ENCODE measurements at places on chromosomes 13 and 19.

DNA sequence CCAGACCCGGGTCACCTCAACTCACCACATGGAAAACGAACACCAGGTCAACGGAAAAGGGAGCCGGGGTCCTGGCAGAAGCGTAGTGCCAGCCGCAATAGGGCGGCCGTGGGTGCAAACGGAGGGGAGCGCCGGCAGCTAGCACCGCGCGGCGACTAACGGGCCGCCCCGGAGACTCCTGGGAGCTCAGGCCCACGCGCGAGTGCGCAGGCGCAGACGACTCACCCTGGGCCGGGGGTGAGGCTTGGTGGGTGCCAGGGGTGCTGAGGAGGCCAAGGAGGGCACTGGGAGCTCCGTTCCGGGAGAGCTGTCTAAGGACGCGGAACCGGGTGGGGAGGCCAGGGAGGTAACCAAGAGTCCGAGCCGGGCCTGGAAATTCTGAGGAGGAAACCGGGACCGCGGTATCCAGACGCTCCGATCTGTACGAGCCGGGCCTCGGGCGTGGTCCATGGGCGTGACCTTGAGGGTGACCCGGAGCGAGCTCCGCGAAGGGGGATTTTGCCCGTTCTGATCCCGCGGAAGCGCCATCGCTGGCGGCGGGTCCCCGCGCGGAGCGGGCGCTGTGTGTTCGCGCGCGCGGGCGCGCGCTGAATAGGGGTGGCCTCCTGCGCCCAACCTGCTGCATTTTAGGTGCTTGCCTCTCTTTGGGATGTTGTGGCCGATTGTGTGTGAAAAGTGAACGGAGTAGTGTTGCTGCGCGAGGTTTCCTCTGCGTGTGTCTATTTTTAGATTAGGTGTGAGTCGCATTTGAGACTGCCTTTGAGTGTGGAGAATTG is at the start of gene ZNF382:
Gene ZNF382, plus strand, starts transcription at position 213 of the 776 bp plus-strand sequence. CDS start 4,602 bp downstream, outside the sequence.
- DNase-seq = peak; percentile 86

DNA sequence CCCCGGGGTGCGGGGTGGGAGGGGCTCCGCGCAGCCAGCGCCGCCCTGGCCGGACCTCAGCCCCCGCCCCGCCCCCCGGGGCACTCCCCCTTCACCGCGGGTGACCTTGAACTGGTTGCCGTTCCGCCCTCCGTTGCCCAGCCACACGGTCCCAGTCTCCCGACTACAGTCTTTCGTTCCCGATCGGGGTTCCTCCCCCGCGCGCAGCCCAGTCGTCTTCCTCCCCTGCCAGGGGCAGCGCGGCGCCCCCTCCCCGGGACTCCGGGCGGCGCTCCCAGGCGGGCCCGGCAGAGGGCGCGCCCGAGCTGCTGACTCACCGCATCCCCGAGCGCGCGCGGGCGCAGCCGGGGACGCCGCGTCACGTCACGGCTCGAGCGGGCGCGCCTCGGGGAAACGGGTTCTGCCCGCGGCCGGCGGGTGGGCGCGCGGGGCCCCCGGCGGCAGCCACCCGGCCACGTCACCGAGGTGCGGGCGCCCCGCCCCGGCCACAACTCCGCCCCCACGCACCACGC is 459 bp downstream of the MIDN start:
- DNase-seq = peak; percentile 91

GRCh38 chr13:27296496-27296895 is 25.9 kb downstream of the RASL11A start:
- no peak for DNase-seq

DNA sequence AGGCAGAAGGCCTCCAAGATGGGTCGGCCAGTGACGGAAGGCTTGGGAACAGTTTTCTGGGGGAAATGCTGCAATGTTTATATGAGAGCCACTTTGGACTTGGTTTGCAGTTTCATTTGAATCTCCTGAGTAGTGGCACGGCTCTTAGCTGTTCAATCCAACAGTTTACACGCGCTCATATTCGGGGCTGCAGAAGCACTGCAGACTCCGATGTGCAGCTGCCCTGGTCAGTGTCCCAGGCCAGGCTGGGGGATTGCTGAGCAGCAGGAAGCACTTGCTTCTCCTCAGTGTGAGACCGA is 31.7 kb downstream of the CEBPG start:
- DNase-seq = no peak

GRCh38 chr13:99463646-99464397 is 37.5 kb upstream of the TM9SF2 start:
- DNase-seq = no peak

DNA sequence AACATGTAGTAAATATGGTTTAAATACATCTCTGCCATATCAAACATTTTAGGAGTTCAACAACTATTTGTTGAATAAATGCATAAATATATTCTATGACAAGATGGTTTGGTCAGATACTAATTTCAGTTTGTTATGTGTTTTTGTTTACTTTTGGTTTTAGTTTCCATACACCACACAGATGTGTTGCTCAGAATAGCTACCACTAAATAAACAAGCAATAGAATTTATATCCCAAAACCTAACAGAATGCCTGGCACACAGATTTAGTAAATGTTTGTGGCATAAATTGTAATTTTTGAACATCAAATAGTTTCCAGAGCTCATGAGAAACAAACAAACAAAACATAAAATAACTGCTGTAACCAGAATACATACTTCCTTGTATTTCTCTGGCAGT is 126.8 kb upstream of the ATXN8OS start:
- DNase-seq = no peak

DNA sequence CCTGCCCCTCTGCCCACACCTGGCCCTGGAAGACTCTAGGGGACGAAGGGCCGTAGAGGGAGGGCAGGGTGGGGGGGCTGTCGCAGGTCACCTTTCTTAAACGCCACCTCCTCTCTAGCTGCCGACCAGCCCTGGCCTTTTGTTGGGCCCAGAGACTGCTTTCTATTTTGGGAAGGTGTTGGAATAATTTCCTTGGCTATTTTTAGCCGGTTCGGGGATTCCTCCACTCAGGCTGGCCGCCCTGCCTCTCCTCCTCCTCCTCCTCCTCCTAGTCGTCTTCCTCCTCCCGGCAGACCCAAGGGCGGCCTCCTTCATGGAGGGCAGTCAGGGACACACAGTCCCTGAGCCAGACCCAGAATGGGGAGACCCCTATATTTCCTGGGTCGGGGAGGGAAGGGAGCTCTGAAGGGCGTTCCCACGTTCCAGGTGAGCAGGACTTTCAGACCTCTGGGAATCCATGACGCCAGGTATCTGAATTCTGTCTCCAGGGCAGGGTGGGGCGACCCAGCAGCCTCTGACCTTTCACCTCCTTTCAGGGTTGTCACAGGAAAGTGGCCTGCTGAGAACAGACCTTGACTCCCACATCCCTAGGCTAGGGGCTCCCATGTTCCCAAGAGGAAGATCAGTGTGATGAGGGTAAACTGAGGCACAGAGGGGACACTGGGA is 19.9 kb downstream of the GADD45B start:
- no peak for DNase-seq

DNA sequence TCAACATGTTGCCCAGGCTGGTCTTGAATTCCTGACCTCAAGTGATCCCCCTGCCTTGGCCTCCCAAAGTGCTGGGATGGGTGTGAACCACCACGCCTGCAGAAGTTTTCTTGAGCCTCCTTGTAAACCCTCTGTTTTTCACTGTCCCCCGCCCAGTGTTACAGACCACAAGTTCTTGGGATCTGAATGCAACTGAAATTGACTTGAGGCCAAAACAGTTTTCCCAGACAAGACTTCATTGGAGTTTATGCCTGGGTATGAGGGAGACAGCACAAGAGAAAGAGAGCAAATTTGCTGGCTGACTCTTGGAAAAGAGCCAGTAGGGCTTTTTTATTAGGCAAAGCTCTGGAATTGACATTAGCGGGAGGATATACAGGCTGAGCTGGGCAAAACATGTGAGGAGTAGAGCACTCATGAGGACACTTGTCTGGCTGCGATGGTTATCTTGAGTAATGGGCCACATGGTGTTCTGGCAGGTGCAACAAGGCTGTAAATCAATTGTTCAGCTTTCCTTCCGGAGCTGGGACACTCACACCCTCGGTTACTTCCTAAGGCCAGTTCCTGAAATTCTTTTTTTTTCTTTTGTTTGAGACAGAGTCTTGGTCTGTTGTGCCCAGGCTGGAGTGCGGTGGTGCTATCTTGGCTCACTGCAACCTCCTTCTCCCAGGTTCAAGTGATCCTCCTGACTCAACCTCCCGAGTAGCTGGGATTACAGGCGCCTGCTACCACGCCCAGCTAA is 12.7 kb upstream of the HNRNPL start:
- DNase-seq = peak; percentile 82

- DNase-seq = no peak
These were observed 272.5 kb downstream of the DCLK1 start for GRCh38 chr13:35858665-35859064.

GRCh38 chr19:14654786-14655560 is 19.7 kb downstream of the ADGRE3 start:
- DNase-seq = no peak

DNA sequence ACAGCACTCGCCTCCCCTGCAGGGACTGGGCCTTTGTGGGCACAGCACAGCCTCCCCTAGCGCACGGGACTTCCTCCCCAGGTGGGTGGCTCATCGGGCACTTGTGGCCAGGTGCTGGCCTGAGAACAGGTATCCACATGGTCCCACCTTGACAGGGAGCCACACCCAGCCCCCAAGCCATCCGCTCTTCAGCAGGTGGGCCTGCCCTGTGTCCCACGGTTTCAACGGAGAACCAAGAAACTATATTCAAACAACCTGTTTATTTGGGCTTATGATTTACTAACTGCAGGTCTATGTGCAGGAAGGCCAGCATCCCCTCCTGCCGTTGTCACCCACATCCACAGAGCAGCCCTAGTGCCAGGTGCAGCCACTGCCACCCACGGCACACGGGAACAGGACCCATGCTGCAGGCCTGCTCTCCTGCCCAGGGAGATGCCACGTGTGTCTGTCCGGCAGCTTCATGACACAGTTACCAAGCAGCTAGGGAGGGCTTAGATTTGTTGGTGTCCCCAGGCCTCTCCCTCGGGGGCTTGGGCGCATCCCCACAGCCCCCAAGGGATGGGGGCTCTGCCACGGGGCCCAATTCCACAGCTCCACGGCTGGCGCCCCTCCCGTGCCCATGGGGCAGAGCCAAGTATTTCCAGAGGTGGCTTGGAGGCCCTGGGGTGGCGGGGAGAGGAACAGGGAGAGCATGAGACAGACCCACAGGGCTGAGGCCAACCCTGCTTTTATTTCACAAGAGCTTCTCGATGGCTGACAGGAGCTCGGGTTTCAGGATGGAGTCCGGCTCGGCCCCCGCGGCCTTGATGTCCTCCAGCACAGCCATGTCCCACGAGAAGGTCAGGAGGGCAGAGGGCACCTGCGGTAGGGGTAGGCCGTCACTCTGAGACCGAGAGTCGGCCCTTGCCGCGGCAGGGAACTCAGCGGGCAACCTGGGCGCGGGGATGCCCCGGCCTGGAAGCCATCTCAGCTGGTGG is 12.5 kb downstream of the UBXN6 start:
- DNase-seq = no peak

GRCh38 chr19:39192846-39193245 is 3.9 kb upstream of the NCCRP1 start:
- DNase-seq = peak; percentile 20

- no peak for DNase-seq
These were observed 68.6 kb downstream of the UFM1 start for GRCh38 chr13:38418286-38418685.

GRCh38 chr13:45878966-45879365 is 27.4 kb upstream of the SIAH3 start:
- no peak for DNase-seq

DNA sequence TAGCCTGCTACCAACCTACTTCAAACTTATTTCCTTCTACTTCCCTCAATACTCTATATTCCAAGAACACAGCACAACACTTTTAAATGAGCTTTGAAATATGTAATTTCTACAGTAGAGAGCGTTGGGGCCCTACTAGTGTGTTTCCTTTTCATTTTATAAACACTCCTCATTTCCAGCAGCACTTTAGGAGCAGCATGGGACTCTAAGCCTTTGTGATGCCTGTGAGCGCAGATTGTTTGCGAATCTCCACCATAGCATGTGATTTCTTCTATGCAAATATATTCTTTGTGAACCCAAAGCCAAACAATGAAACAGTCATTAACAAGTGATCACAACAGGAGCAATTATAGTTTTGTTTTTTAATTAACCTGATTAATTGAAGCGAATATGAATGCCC is 3.6 kb downstream of the SOHLH2 start:
- DNase-seq = no peak

All from left hindlimb (tissue), 1 donor.